ENCODE measurements at places on chromosomes 2 and 18. TPM values are rescaled to one million over a fixed set of nuclear protein-coding genes. Genes with fewer than 3 reads are reported as not detected.

- no peaks in the 10 kb centered on the region for H3K4me1 ChIP-seq
- no peaks in the 10 kb centered on the region for H3K36me3 ChIP-seq
- H3K4me3 ChIP-seq = no peak overlapping the region
- no peaks in the 10 kb centered on the region for H3K27me3 ChIP-seq
- no peak overlapping the region for H3K27ac ChIP-seq
Measured at GRCh38 chr2:99928470-99929053, 213.8 kb downstream of the AFF3 start.

- H3K27me3 ChIP-seq = no peaks in the 10 kb centered on the region
- no peak overlapping the region for H3K4me3 ChIP-seq
- H3K4me1 ChIP-seq = peaks cover 86% of the 10 kb centered on the region
- no peaks in the 10 kb centered on the region for H3K36me3 ChIP-seq
- no peak overlapping the region for H3K27ac ChIP-seq
Measured at GRCh38 chr2:113898081-113898480, 8.2 kb downstream of the ACTR3 start.

GRCh38 chr2:150605664-150606063 lies 118.2 kb upstream of the RND3 start:
- no peaks in the 10 kb centered on the region for H3K36me3 ChIP-seq
- H3K4me1 ChIP-seq = no peaks in the 10 kb centered on the region
- H3K27ac ChIP-seq = no peak overlapping the region
- H3K27me3 ChIP-seq = no peaks in the 10 kb centered on the region
- no peak for DNase-seq
- no peak overlapping the region for H3K4me3 ChIP-seq

- peak overlapping the region; percentile 36 for H3K4me3 ChIP-seq
- peak; percentile 9 for DNase-seq
- H3K36me3 ChIP-seq = no peaks in the 10 kb centered on the region
- H3K27me3 ChIP-seq = no peaks in the 10 kb centered on the region
Measured at GRCh38 chr2:197786010-197786877, 1.1 kb upstream of the BOLL start.

GRCh38 chr18:79608069-79608468 lies 71.5 kb upstream of the CTDP1 start:
- no peak for DNase-seq
- peaks cover 14% of the 10 kb centered on the region for H3K4me1 ChIP-seq
- no peaks in the 10 kb centered on the region for H3K27me3 ChIP-seq
- H3K27ac ChIP-seq = no peak overlapping the region
- H3K4me3 ChIP-seq = no peak overlapping the region

SLC38A11 gene
- total RNA-seq = 1.4 TPM

DNA sequence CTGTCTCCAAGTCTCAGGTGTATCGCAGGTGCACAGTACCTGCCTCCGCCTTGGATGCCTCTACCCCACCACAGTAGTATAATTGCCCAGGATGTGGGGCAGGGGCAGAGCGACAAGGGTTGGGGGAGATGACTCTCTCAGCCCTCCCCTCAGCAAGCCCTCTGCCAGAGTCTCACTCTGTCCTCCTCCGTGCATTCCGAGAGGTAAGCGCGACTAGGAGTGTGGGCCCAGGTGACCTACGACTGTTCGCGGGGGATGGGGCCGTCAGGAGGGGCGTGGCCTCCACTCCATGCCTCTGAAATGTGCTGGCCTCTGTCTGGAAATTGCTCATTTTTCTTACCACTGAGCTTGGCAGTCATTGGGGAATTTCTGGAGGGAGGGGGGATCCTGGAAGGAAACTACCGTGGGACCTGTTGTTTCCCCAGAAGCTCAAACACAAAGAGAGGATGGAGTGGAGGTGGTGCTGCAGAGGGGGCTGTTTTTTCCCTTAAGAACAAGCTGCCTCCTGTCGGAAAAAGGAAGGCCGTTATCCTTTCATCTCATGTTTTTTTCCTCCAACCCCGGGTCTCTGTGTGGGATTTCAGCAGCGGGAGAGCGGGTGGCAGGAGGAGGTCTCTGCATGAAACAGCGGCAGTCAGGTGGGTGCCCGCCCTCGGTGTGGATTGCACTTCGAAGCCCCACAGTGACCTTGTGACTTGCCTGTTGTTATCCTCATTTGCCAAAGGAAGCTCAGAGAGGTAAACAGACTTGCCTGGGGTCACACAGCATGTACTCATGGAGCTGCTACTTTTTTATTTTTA lies 13.0 kb upstream of the RALB start:
- DNase-seq = no peak
- H3K4me3 ChIP-seq = no peak overlapping the region
- H3K27ac ChIP-seq = peak overlapping the region; percentile 76
- no peaks in the 10 kb centered on the region for H3K36me3 ChIP-seq
- peaks cover 43% of the 10 kb centered on the region for H3K4me1 ChIP-seq

GRCh38 chr2:39606585-39606984 lies 59.1 kb upstream of the TMEM178A start:
- no peaks in the 10 kb centered on the region for H3K36me3 ChIP-seq
- H3K4me1 ChIP-seq = peaks cover 7% of the 10 kb centered on the region
- no peak for DNase-seq
- no peaks in the 10 kb centered on the region for H3K27me3 ChIP-seq
- no peak overlapping the region for H3K27ac ChIP-seq
- H3K4me3 ChIP-seq = no peak overlapping the region

MZT2B gene
- 451 TPM for total RNA-seq

DNA sequence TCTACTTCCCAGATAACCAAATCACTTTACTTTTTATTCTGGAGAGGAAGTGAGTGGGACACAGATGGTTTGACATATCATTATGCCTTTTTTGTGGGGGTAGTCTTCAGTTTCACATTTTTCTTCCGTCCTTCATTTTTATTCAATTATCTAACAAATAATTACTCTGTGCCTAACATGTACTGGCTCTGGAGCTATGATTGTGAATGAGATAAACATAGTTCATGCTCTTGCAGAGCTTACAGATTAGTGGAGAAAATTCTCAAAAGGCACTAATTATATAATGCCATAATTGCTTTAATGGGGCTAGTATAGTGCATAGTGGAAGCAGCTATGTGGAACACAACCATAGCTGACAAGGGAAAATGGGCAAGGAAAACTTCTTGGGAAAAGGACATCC lies 303.6 kb upstream of the TFPI start:
- no peaks in the 10 kb centered on the region for H3K4me1 ChIP-seq
- H3K27ac ChIP-seq = no peak overlapping the region
- no peak overlapping the region for H3K4me3 ChIP-seq
- no peaks in the 10 kb centered on the region for H3K27me3 ChIP-seq
- no peak for DNase-seq
- H3K36me3 ChIP-seq = no peaks in the 10 kb centered on the region

ATP5MC3 gene
- 1,110 TPM for total RNA-seq

GRCh38 chr2:126836761-126837679 lies 61.7 kb upstream of the TEX51 start:
- DNase-seq = no peak
- no peaks in the 10 kb centered on the region for H3K4me1 ChIP-seq
- H3K27me3 ChIP-seq = no peaks in the 10 kb centered on the region
- H3K4me3 ChIP-seq = no peak overlapping the region
- no peaks in the 10 kb centered on the region for H3K36me3 ChIP-seq
- H3K27ac ChIP-seq = no peak overlapping the region

DNA sequence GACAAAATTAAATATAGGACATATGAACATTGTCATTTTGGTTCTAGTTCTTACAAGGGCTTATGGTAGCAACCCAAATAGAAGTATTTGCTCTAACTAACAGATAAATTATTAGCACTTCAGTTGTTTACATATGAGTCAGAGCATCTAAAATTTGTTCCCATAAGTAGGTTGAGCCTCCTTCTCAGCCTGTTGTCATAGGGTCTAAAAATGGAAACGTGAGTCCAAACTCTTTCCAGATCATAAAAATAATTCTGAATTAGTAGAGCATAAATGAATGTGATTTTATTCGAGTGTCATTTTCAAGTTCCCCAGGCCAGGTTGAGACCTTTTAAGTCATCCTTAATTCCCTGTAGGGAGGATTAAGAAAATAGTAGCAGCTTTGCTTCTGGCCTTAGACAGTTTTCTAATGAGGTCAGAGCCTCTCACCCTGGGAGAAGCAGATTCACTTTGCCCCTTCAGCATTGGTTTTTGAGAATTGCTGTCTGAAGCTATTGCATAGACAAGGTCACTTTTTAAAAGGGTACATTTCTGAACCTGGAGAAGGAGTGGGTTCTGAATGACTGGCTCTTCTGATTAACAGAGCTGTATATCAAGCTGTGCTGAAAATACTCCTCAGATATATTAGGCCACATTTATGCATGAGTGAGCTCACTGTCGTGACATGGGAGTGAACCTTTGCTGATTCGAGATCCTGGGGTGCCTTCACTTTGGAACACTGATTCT lies 164.3 kb downstream of the NEDD4L start:
- no peaks in the 10 kb centered on the region for H3K36me3 ChIP-seq
- DNase-seq = no peak
- H3K27ac ChIP-seq = peak overlapping the region; percentile 32

DNA sequence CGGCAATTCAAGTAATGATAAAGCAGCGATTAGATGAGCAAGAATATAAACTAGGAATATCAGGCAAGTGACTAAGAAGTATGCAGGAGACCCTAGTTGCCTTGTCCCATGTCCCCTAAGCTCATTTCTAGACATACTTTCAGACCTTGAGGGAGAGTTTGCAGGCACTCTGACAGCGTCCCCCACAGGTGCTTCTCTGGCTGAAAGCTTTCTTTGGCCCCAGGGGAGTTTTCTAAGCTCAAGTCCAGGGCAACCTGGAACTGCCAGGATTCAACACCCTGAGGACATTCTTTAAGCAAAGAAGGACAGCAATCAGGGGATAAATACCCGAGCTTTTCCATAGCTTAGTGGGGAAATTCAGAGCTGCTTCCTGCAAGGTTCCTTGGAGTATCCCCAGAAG lies 308.1 kb upstream of the CHST9 start:
- H3K4me1 ChIP-seq = no peaks in the 10 kb centered on the region
- H3K27me3 ChIP-seq = no peaks in the 10 kb centered on the region
- H3K36me3 ChIP-seq = no peaks in the 10 kb centered on the region
- no peak overlapping the region for H3K4me3 ChIP-seq

FEZ2 gene
- total RNA-seq = 42.3 TPM

DNA sequence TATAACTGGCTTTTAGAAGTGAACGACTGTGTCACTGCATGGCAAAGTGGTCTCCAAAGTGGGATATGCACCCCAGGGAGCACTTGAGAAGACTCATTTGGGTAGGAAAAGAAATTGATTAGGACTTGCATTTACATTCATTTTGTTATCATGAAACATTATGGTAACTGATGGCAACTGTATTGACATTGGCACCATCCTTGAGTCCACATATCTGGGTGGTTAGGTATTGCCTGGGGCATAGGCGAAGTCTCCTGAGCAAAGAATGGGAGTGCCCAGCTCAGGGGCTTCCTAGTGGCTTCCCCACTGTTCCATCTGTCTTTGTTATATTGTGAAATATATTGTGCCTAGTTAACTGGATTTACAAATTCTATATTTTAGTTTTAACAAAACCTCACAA lies 29.2 kb downstream of the SPATS2L start:
- H3K36me3 ChIP-seq = peaks cover 9% of the 10 kb centered on the region
- no peaks in the 10 kb centered on the region for H3K27me3 ChIP-seq
- no peak for DNase-seq
- H3K4me3 ChIP-seq = no peak overlapping the region
- no peak overlapping the region for H3K27ac ChIP-seq

DNA sequence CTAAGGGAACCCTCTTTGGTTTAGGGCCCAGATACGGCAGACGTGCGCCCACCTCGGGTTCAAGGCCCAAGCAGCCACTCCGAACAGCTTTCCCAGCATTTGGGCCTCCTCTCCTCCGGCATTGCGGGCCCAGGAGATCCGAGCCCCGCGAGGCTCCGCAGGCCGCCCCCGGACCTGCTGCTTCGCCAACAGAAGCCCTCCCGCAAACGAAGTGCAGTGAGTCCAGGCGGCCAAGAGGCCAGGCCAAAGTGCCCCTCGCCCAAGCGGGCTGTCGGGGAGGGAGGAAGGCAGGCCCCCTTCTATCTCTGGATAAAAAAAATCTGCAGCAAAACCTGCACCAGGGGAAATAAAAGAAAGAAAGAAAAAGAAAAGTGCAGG lies 6.0 kb downstream of the EN1 start:
- no peaks in the 10 kb centered on the region for H3K36me3 ChIP-seq
- H3K27me3 ChIP-seq = peaks cover 100% of the 10 kb centered on the region
- no peak overlapping the region for H3K27ac ChIP-seq
- no peak for DNase-seq
- peaks cover 20% of the 10 kb centered on the region for H3K4me1 ChIP-seq
- H3K4me3 ChIP-seq = no peak overlapping the region

DNA sequence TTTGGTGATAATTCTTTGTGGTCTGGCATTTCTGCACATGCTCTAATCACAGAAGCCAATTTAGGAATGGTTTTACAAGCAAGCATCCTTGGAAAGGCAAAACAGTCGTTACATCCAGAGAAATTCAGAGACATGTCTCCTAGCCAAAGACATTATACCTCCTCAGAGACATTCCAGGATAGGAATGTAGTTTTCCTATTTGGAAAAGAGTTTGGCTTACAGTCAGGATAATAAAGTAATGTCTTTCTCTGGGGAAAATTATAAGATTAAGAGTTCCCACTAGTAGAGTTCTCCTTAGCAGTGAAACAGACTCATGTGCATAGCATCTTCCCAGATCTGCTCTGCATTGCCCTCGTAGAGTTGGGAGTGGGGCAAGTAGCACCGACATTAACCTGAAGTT lies 753.6 kb upstream of the TMEFF2 start:
- H3K36me3 ChIP-seq = no peaks in the 10 kb centered on the region
- DNase-seq = no peak
- no peaks in the 10 kb centered on the region for H3K4me1 ChIP-seq
- no peak overlapping the region for H3K27ac ChIP-seq
- no peak overlapping the region for H3K4me3 ChIP-seq

- H3K36me3 ChIP-seq = no peaks in the 10 kb centered on the region
- no peak overlapping the region for H3K4me3 ChIP-seq
Measured at GRCh38 chr2:68770271-68771111, 35.9 kb downstream of the ARHGAP25 start.

- H3K27me3 ChIP-seq = no peaks in the 10 kb centered on the region
- DNase-seq = no peak
Measured at GRCh38 chr2:3348767-3349166, 28.9 kb downstream of the EIPR1 start.

PLEK gene
- total RNA-seq = 1.9 TPM

- peak overlapping the region; percentile 94 for H3K27ac ChIP-seq
- H3K36me3 ChIP-seq = no peaks in the 10 kb centered on the region
- H3K4me1 ChIP-seq = peaks cover 20% of the 10 kb centered on the region
Measured at GRCh38 chr2:197515315-197515738, 539 bp upstream of the MOB4 start.

- peak overlapping the region; percentile 51 for H3K4me3 ChIP-seq
- H3K27ac ChIP-seq = no peak overlapping the region
- H3K36me3 ChIP-seq = no peaks in the 10 kb centered on the region
- peaks cover 17% of the 10 kb centered on the region for H3K4me1 ChIP-seq
- DNase-seq = no peak
Measured at GRCh38 chr2:127218812-127219170, 1.3 kb downstream of the CYP27C1 start.

- H3K27ac ChIP-seq = no peak overlapping the region
- H3K36me3 ChIP-seq = no peaks in the 10 kb centered on the region
- DNase-seq = peak; percentile 83
- H3K27me3 ChIP-seq = peaks cover 56% of the 10 kb centered on the region
- H3K4me1 ChIP-seq = peaks cover 11% of the 10 kb centered on the region
Measured at GRCh38 chr2:219530048-219530963, 13.3 kb downstream of the CHPF start.
